Upper lobe of left lung (tissue), 6 donors: ENCODE measurements at places on chromosomes 2 and 18. TPM values are rescaled to one million over a fixed set of nuclear protein-coding genes. Genes with fewer than 3 reads are reported as not detected.
A peak's percentile ranks its signal among the peaks of the same experiment; 100 is the strongest.

KATNAL2 gene
- 8.0 TPM for total RNA-seq

- no peak for DNase-seq
These were observed 15.0 kb upstream of the CAB39 start for GRCh38 chr2:230697676-230698075.

- DNase-seq = peak; percentile 94
These were observed 1.2 kb downstream of the GLS start for GRCh38 chr2:190881598-190882410.

DNA sequence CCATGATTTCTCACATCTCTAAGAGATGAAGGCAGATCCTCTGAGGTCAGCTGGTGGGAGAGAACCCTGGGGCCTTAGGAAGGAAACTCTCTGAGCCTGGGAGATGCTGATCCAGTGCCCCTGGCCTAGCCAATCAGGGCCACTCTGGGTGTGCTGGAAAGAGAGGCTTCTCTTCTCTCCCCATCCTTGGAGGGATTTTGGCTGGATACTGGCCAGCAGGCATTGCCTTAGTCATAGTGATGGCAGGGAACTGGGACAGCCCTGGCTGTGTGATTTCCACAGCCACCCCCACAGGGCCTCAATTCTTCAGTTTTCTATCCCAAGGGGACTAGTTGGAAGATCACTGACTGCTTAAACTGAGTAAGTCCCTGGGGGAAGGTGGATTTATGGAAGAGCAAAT, 26.6 kb upstream of the PLB1 start:
- no peak for DNase-seq

C1QL2 gene
- not detected for total RNA-seq

DNA sequence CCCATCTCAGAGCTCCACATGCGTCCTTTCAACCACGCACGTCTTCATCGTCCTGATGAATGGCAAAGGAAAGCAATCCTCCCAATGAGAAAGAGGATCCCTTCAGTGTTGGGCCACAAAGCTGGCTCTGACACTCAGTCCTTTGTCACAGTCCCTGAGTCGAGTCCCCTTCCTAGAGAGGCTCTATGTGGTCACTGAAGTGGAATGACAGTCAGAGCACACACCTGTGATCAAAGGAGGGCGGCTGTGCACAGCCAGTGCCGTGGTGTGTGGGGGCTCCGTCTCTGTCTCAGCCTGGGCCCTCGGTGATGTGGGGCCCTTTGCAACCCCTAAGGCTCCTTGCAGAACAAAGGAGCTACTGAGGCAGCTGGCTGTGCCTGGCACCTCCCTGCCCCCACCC, 157.3 kb upstream of the APCDD1 start:
- DNase-seq = no peak

DNA sequence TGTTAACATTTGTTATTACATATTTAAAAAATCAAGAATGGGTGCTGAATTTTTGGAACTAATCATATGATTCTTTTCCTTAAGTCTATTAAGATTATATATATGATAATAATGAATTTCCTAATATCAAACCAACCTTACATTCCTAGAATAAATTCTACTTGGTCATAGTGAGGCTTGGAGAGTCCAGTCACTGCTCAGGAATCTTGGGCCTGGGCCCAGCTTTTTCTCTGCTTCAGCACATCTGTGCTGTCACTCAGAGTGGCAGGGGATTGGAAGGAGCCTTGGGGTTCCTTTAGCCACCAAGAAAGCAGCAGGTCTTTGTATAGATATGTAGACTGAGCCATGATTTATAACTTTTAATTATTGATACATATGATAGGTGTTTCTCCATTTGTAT, 19.9 kb upstream of the ZAP70 start:
- no peak for DNase-seq

DNA sequence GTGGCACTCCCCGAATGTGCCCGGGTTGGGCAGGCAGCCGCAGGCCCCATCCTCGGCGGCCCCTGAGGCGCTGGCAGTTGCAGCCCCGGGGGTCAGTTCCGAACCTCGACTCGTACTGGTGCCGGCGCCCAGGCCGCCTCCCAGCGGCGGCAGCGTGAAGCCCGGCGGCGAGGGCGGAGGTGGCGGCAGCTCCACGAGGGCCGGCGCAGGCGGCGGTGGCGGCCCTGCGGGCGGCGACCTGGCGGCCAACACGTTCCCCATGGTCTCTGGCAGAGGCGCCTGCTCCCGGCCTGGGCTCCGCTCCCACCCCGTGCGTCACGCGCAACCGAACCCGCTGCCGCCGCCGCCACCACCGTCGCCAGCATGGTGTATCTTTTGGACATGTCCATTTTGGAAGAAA, 196.3 kb downstream of the CCDC74A start:
- DNase-seq = no peak

DNA sequence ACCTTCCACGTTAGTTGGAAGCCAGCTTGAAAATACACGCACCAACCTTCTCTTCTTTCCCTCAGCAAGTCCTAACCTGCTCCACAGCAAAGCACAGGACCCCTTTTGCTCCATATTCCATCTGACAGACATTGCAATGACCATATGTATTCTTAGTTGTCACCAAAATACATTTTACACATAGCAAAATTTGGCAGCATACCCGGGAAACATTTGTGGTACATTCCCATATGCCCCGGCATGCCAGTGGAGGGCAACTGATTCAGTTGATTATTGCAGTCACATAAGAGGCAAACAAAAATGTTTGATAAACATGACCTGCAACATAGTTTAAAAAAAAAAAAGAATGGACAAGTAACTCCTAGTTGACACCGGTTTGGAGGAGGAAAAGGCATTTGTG, 202.1 kb upstream of the UBE2E3 start:
- no peak for DNase-seq

DNA sequence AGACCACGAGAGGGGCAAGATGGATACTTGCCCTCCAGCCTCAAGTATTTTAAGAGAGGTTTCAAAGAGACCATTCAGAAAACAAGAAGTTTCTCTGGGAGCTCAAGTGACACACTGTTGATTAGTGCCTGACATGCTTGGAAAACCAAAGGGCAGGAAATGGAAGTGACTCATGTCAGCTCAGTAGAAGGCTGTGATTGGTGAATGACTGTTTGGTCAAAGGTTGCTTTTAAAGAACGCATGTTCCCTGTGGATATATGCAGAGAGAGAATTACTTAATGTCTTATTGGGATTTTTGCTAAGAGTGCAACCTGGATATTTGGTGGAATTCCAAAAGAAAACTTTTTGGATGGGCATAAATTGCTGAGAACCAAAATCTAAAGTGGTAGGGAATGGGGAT, 549.9 kb downstream of the XIRP2 start:
- DNase-seq = no peak

DNA sequence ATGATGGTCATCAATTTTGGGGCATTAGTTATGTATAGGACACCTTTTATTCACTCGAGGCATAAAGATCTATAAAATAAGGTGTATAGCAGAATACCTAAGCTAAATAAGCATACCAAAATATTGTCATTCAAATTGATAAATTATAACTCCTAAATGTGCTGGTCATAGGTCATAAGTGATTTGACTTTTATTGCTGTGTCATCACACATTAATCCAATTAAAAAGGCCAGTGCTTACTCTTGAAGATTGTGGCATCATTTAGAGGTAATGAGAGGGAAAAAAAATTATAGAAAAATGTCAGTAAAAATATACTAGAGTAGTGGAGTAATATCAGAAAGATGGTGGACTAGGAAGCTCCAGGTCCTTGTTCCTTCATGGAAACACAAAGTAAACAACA, 346.9 kb upstream of the LRRTM1 start:
- DNase-seq = no peak

DNA sequence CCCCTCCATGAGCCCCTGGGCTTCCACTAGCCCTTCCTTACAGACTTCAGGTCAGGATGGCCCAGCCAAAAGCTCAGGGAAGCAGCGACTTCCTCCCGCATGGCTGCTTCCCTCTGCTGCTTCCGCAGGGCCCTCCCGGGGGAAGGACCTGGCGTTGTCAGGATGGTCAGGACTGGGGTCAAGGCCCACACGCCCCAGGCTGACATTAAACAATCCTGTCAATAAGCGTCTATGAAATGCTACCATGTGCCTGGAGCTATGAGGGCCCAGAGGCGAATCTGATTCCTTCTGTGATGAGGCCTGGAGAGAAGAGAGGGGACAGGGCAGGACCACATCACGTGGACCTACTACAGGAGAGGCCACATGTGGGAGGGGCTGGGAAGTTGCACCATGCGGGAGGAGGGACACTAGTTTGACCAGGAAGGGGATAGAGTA, 17.3 kb downstream of the CYS1 start:
- DNase-seq = no peak

GRCh38 chr2:173223871-173224270, 130.8 kb upstream of the CDCA7 start:
- DNase-seq = no peak

DNA sequence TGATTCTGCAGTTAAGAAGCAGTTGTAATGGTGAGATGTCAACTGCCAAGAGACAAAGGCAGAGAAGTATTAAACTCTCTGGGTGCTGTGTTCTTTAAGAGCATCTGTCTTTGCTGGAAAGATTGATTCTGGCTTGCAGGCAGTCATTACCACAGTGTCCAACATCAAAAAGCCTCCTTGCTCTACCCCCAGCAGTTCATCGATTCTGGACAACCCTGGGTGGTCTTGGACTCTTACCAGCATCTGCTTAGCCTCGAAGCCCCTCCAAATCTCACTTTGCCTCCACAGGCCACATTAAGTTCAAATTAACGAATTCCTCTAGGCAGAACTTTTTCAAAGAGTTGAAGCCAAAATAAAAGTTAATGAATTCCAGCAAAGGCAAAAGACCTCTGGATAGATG, 1061.4 kb downstream of the TSN start:
- no peak for DNase-seq

DNA sequence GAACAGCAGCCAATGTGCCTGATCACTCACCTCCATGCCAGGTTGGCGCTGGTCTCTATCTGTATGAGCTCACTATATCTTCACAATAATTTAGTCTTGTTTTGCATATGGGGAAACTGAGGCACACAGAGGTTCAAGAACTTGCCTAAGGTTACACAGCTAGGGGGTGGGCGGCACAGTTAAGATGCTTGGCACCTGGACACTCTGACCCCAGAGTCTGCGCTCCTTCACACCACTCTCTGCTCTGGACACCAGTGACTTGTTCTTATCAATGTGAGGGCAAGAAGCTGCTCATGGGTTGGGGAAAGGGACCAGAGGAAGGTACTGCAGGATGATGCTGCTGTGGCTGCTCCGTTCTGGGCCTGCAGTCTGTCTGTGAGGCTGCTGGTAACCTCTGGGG, 27.1 kb downstream of the FBLN7 start:
- DNase-seq = no peak

CNDP1 gene
- total RNA-seq = not detected

PARD6G gene
- total RNA-seq = 2.6 TPM

MYCN gene
- total RNA-seq = not detected

DNA sequence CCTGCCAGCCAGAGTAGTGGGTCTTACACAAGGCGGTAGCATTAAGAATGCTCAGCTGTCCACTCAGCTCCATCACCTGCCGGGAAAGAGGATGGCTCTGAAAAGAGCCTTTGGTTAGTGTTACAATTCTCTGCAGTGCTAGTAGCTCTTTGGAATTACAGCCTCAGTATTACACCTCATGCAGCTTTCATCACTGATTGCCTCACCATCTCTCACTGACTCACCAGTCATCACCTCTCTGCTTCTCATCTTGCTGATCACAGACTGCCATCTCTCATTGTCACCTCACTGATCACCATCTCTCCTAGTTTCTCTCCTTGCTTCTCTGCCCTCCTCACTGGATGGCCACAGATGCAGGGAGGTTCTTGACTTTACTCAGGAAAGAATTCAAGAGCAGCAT, 573.5 kb upstream of the SETBP1 start:
- no peak for DNase-seq

DNA sequence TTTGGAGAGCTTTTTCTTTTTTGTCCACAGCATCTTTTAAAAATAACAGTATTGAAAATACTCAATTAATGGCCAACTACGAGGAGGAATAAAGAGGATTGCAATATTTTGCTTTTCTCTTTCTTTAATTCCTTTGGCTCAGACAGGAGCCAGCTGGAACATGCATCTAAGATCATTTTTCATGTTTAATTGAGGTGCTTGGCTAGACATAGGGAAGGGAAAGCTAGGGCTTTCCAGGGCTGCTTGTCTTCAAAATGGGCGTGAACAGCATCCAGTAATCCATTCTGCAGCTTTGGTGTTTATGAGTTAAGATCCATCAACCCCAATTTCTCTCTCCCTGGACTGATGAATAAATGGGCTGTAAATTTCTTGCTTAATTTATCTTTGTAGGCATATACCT, 323.0 kb downstream of the PTPRM start:
- DNase-seq = no peak

DNA sequence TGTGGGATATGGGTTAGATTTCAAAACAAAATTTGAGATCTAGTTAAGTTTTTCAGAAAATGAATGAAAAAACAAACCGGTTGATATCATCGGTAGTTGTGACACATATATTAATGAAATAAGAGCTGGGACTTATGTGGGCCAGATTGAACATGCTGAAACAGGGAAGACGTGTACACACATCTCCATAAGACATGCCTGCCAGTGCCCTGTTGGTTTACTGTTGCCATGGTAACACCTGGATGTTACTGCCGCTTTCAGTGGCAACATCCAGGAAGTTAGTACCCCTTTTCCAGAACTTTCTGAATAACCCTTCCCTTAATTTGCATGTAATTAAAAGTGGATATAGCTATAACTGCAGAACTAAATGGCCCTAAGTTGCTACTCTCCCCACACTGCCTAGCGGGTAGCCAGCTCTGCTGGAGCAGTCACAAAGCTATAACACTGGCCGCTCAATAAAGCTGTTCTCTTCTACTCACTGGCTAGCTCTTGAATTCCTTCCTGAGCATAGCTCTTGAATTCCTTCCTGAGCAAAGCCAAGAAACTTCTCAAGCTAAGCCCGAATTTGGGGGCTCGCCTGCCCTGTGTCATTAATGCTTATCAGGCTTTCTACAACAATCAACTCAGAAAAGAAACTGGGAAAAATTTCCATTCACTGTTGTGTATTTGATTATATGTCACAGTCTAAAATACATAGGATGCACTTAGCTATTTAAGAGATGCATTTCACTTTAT, 776.3 kb upstream of the CDH7 start:
- no peak for DNase-seq

DNA sequence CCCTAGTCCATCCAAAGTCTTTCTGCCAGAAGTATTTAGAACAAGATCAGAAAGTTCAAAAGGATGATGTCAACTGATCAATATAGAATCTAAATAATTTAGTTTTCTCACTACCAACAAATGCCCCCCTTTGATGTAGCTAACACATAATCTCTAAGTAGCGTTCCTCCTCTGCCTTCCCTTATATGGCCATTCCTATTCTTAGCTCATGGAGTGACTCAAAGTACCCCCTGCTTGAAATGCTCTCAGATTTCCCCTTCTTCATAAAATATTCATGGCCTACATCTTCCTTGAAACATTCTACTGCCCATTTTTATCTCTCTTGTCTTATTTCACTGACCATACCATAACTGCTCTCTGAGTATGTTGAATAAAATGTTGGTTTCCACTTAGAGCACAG, 151.5 kb downstream of the UPP2 start:
- no peak for DNase-seq

GRCh38 chr2:60948926-60949579, 67.7 kb downstream of the REL start:
- no peak for DNase-seq

GRCh38 chr2:54680397-54681041, 42.9 kb upstream of the EML6 start:
- DNase-seq = no peak

SAG gene
- not detected for total RNA-seq

- DNase-seq = no peak
These were observed 5.0 kb upstream of the MYL12B start for GRCh38 chr18:3256693-3257626.
